ENCODE measurements at places on chromosomes 13 and 19.

DNA sequence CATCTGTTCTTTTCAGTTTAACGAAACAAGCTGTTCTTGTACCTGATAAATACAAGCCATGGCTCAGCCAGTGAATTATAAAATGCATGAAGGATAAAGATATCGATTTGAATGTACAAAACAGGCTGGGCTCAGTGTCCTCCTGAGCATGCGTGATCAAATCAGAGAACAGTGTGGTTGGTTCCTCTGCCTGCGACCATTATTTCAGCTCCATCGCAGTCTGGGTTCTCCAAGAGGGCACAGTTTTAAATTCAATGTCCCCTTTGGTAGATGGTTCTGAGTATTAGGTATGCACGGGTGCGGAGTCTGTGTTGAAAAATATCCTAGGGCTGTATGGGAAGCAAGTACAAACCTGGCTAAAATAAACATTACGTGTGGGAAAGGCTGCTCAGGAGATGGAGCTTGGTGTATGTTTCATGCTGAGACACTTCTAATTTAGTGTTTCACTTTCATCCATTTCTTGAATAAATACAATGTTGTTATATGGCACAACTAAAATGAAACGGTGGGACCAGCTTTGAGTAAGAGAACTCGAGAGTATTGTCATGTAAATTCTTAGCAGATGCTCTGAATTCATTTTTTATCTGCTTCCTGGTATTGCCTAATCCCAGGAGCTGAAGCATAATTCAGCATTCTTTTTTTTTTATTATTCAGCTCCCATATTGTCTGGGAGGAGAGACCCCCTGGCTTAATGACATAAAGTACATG is 458.7 kb downstream of the MYO16 start:
- DNase-seq: no peak

DNA sequence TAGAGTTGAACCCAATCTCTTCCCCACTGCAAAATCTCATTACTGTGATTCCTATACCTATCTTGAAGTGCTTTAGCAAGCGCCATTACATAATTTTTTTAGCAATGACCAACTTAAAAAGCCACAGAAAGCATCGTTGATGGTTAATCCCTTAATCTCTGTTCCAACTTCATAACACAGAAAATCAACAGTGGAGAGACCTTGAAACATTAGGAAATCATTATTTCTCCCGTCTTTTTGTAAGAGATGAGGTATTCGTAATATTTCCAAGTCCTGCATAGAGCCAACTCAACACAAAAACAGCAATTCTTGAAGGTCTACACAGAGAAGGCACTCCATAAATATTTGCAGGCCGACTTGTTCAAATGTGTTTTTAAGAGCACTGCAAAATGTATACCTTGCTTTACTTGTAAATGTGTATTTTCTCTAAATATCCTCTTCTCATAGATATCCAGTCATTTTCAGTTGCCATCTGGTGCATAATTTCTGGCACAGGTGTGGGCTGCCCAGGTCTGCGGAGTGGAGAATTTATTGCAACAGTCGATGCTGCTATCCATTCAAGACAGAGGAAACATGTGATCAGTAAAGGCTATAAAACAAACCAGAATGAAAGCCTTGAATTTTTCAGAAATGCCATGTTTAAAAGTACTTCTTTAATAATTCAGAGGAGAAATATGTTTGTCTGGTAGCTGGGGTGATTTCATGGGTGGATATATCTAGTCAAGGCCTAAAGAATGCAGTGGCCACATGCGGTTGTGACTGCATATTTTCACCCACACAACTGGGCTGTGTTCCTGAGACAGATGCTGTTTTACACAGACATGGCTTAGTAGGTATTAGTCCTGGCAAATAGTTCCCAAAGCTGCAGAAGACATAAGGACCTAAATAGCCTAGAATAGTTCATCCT is 234.3 kb upstream of the STARD13 start:
- DNase-seq: no peak

GRCh38 chr13:40176242-40176641 is 490.2 kb downstream of the FOXO1 start:
- DNase-seq: no peak

DNA sequence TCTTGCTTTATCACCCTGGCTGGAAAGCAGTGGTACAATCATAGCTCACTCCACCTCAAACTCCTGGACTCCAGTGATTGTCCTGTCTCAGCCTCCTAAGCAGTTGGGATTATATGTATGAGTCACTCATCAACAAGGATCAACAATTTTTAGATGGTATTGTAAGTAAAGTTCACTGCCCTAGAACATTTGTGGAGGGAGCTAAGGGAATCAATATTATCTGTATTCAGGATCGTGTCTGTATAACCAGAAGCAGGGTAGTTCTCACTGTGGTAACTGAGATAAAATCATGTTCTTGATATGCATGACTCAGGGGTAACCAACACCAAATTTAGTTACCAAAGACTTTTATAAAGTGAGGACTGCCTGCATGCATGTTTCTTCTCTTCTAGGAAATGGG is 27.0 kb downstream of the ZMYM5 start:
- DNase-seq: no peak

GRCh38 chr13:79647533-79647932 is 166.6 kb downstream of the NDFIP2 start:
- no peak for DNase-seq
